ENCODE measurements at places on chromosomes 16 and 17. TPM values are rescaled to one million over a fixed set of nuclear protein-coding genes. Genes with fewer than 3 reads are reported as not detected.
A peak's percentile ranks its signal among the peaks of the same experiment; 100 is the strongest.

GRCh38 chr16:48611329-48612137, 1.6 kb upstream of the N4BP1 start:
- peak; percentile 91 for DNase-seq

DNA sequence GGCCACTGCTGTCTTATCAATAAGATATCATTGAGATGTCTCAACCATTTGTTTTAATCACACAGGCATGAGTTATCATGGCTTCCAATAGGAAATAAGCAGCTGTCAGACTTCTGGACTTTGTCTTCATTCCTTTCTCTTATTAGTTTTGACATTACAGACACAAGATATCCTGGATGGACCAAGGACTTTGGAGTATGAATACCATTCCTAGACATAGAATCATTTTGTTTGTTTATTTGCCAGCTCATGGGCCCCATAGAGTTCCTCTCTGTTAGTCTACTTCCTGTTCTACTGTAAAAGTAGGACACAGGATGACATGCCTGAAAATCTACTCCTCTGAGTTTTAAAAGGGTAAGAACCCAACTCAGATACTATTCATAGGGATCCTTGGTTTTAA, 77.7 kb upstream of the KCNJ16 start:
- DNase-seq = no peak

Gene DOC2B
- not detected for total RNA-seq

Gene DNAAF1
- total RNA-seq = not detected

Gene OTOP3
- not detected for total RNA-seq
